ENCODE measurements at places on chromosomes 5 and 9.

GRCh38 chr5:137233726-137234125 is 265.4 kb downstream of the SPOCK1 start:
- DNase-seq = no peak

GRCh38 chr5:119405419-119405818 is 46.9 kb upstream of the HSD17B4 start:
- DNase-seq = peak; percentile 39

GRCh38 chr5:157126-157715 is 34.1 kb upstream of the LRRC14B start:
- no peak for DNase-seq

- no peak for DNase-seq
Measured at GRCh38 chr5:122766130-122766529, 8.8 kb upstream of the SNX2 start.

- peak; percentile 36 for DNase-seq
Measured at GRCh38 chr9:18368206-18368605, 105.7 kb upstream of the ADAMTSL1 start.

DNA sequence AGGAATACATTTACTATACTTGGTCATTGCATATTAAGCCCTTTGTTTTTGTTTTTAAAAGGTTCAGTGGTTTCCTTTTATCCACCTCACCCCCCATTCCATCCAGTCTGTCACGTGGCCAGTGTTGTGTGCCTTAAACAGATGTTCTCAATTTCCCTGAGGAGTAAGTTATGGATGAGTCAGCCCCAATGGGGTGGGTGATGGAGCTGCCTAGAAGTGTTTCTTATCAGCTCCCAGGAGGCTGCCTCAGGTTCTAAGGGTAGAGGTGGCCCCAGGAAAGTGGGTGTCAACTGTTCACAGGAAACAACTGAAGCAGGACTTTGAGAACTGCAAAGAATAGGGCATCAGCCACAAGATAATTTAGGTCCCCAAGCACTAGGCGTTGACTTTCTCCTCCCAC is 41.1 kb downstream of the ACTBL2 start:
- no peak for DNase-seq

GRCh38 chr9:90189306-90189705 is 453.3 kb downstream of the DIRAS2 start:
- peak; percentile 92 for DNase-seq

GRCh38 chr5:111237470-111237869 is 13.3 kb downstream of the CAMK4 start:
- no peak for DNase-seq

GRCh38 chr5:180823346-180823745 is 20.7 kb upstream of the MGAT1 start:
- no peak for DNase-seq

DNA sequence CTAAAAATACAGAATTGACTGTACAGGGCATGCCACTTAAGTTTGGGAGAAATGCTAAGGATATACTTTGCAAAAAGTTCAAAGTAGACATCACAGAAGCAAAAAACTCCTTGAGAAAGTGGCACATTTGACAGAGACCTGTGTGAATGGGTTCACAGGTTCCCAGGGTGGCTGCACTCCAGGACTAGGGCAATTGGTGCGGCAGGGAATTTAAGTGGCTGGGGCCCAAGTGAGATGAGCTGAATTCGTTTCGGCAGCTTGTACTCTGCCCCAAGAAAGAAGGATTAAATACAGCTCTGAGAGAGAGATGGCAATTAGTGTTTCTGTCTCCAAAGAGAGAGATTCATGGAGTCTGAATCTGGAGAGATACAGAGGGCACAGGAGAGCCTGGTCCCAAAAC is 280.1 kb downstream of the FBXL17 start:
- DNase-seq = no peak

DNA sequence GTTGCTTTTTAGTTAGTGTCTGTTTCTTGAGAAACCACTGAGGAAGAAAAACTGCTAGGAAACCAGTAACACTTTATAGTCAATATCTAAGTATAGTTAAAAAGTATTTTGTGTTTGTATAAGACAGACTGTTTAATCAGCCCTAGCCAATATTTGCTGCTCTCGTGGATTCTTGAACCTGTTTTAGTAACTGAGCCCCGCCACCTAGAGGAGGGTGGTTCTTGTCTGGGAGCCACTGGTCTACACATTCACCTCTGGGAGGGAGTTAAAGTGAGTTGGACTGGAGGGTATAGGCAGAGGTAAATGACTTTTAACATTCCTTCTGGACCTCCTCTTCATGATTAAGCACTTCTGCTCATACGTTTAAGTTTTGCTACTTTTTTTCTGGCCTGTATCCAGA is 117.2 kb downstream of the SPATA31D1 start:
- no peak for DNase-seq

DNA sequence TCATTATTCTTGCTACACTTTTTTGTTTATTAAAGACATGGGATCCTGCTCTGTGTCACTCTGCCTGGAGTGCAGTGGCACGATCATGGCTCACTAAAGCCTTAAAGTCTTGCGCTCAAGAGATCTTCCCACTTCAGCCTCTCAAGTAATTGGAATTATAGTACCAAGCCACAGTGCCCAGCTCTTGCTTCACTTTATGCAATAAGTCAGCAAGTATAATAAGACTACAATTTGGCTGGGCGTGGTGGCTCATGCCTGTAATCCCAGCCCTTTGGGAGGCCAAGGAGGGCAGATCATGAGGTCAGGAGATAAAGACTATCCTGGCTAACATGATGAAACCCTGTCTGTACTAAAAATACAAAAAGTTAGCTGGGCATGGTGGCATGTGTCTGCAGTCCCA is 5.9 kb downstream of the C9orf153 start:
- DNase-seq = peak; percentile 2
